Anterior cingulate cortex (tissue), 58 donors: ENCODE measurements at places on chromosomes 2 and 18.

DNA sequence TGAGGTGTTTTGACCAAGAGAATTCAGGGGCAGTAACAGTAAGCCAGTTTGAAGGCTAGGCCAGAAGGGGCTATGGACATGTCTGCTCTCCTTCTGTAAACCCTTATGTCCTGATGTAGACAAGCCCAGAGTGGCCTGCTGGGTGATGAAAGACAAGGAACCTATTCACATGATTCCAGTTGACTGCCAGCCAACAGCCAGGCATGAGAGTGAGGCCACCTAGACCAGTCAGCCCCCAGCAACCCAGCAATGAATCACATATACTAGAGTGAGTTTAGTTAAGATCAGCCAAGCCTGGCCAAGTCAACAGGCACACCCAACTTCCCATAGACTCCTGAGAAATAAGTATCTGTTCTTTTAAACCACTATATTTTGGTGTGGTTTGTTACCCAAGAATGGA is 1889.7 kb upstream of the CELF4 start:
- DNase-seq, result peak; percentile 1

GRCh38 chr2:7516484-7517063 is 599.4 kb downstream of the RNF144A start:
- no peak for DNase-seq

- no peak for DNase-seq
These were observed 726.3 kb downstream of the TSN start for GRCh38 chr2:122481717-122482116.

DNA sequence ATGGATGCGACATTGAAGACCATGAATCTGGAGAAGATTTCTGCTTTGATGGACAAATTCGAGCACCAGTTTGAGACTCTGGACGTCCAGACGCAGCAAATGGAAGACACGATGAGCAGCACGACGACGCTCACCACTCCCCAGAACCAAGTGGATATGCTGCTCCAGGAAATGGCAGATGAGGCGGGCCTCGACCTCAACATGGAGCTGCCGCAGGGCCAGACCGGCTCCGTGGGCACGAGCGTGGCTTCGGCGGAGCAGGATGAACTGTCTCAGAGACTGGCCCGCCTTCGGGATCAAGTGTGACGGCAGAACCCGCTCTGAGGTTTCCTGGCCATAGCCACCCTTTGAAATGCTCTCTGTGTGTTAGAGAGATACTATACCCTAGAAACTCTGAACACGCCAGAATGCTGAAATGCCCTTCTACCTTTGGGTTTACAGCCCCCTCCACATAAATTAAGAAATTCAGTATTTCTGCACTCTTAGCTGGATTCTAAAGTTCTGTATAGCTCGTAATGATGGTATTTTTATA is 659 bp downstream of the CHMP1B start:
- DNase-seq, result no peak

GRCh38 chr2:135186054-135186453 is 134.0 kb downstream of the RAB3GAP1 start:
- no peak for DNase-seq

- no peak for DNase-seq
These were observed 46.3 kb downstream of the PTPN2 start for GRCh38 chr18:12837747-12838146.

GRCh38 chr18:48543228-48543627 is 4.4 kb downstream of the CTIF start:
- DNase-seq, result no peak

DNA sequence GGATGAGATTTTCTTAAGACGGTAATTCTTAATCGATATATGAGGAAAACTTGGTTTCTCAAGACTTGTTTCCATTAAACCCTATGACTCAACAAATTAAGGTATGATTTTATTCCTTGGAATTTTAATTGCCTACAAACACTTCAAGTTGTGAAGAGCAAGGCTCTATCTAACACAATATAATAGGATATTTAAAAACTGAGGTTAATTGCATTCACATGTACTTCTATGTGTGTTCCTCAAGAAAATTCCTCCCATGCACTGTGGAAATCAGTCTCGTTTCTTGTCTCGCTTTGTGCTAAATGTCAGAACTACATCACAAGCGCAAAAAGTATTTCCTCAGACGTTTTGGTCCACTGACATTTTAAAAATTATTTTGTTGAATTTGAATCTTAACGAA is 109.6 kb upstream of the UNC80 start:
- no peak for DNase-seq

DNA sequence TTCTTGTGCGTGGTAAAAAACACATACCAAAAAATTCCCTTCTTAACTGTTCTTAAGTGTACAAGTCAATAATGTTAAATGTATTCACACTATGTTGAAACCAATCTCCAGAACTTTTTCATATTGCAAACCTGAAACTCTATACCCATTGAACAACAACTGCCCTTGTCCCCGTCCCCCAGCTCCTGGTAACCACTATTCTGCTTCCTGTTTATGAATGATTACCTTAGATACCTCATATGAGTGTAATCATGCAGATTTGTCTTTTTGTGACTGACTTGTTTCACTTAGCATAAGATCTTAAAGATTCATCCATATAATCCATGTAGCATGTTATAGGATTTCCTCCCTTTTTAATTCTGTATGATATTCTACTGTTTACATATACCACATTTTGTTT is 59.9 kb downstream of the NAT8 start:
- DNase-seq, result no peak

- no peak for DNase-seq
These were observed 25.2 kb upstream of the LCLAT1 start for GRCh38 chr2:30421604-30422443.

GRCh38 chr2:73961823-73962615 is 22.7 kb upstream of the TET3 start:
- no peak for DNase-seq

GRCh38 chr2:51324051-51324450 is 292.1 kb upstream of the NRXN1 start:
- DNase-seq, result no peak

DNA sequence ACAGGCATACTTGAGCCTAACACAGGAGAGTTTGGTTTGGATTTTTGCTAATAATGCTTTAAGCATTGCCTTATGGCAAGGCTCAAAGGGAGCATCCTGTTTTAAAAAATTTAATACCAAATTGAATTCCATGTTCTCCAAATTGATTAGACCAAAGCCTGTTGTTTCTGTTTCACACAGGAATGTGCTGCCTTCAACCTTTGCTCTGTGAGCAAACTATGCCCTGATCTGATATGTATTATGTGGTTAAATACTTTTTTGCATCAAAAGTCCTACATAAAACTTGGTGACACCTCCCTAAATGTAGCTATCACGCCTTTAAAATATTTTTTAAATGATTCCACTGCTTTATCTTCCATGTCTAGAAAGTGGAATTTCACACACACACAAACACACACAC is 691.4 kb downstream of the CPS1 start:
- no peak for DNase-seq

DNA sequence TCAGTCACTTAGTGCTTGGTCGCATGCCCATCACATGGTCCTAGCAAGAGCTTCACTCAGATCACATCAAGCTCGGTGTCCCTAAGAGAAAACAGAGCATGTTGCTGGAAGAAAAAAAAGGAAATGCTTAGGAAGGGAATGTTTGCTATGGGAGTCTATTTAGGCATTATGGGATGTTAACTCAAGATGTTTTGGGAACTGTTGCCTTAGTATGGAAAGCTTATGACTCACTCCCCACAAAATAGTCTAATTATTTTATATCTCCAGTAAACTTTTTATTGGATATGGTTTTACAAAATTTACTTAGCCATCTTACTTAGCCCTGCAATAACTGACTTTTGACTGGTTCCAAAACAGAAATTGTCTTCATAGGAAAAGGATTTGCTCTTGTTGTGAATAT is 439.5 kb upstream of the ZEB2 start:
- no peak for DNase-seq

DNA sequence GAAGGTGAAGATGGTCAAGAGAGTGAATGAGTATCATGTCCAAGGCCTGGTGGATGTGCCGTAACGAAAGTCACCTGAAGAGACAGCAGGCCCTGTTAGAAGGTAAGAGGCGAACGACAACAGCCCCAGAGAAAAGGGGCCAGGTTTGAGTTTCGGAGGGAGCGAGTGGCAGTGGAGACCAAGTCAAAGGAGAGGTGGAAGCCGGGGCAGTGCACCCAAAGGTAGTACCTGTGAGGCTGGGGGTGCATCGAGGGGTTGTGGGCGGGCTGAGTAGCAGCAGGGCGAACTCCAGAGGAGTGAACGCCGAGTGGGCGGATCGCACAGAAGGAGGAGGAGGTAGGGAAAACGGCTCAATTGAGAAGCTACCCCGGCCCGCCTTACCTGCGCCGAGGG is 358 bp downstream of the USP37 start:
- no peak for DNase-seq

DNA sequence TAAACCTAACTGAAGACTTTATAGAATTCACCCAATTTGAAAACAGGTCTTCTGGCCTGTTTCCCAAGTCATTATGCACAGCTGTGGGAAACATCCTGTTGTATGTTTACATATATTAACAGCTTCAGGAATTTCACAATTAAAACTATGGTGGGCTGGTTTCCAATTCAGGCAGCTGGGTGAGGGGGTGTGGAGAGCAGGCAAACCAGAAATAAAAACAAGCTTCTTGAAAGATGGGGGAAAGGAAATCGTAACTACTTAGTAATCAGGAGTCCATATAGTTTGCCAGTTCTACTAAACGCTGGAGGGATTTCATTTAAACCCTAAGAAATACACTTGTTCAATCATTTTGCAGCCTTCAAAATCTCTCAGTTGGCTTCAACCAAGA is 22.8 kb downstream of the ATP8B1 start:
- DNase-seq, result no peak

GRCh38 chr2:157788201-157788600 is 87.9 kb downstream of the ACVR1 start:
- DNase-seq, result no peak

- DNase-seq, result no peak
These were observed 104.5 kb downstream of the RBM43 start for GRCh38 chr2:151157000-151157735.

DNA sequence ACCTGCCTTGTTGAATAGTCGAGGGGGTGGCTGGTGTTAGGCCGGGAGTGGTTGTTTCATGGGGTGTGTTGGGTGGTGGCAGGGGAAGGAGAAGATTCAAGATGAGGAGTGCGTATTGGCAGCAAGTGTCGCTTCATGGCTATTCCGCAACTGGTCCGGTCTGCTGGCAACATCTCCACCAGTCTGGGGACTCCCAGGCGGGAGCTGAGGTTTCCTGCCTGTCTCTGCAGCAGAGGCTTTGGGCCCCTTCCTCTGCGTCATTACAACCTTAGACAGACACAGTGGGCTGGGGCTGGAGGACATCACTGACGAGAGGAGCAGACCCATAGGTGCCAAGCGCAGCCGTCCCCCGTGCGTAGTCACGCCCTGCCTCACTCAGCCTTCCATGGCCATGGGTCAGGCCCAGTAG is 64.0 kb upstream of the MCFD2 start:
- DNase-seq, result no peak

GRCh38 chr18:23835506-23835905 is 146.3 kb downstream of the LAMA3 start:
- DNase-seq, result no peak

DNA sequence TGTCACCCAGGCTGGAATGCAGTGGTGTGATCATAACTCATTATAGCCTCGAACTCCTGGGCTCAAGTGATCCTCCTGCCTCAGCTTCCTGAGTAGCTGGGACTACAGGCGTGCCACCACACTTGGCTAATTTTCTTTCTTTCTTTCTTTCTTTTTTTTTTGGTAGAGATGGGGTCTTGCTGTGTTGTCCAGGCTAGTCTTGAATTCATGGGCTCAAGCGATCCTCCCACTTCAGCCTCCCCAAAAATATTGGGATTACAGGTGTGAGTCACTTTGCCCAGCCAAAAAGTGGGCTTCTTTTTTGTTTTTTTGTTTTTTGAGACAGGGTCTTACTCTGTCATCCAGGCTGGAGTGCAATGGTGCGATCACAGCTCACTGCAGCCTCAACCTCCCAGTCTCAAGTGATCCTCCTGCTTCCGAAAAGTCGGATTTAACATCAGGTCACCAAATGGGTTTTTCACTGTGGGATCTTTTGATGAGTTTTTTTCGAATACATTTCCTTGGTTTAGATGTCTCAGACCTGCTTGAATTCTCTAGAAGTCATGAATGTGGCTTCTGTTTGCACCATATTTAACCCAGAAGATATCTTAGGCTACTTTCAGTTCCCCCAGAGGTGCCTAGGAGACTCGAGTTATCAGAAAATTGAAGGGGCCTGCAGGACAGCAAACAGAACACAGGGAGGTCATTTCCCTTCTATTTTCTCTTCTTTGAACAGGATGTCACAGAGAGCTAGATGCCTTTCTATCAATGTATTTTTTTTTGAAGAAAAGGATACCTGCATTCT is 8.9 kb downstream of the RAB31 start:
- no peak for DNase-seq

DNA sequence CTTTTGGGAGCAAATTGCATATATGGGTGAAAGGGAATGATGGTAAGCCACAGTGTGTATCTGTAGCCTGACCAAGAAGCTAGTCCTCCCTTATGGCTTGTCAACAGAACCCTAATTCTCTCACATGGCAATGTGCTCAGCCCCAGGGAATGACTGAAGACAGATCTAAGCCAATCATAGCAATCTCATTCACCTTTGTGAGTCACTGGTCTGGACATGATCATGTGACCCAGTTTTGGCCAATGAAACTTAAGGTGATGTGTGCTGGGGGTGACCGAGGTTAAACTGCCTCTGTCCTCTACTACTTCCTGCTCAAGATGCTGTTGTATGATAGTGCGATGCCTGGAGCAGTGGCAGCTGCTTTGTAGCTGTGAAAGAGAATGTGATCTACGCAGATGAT is 491.2 kb upstream of the HS6ST1 start:
- DNase-seq, result no peak

DNA sequence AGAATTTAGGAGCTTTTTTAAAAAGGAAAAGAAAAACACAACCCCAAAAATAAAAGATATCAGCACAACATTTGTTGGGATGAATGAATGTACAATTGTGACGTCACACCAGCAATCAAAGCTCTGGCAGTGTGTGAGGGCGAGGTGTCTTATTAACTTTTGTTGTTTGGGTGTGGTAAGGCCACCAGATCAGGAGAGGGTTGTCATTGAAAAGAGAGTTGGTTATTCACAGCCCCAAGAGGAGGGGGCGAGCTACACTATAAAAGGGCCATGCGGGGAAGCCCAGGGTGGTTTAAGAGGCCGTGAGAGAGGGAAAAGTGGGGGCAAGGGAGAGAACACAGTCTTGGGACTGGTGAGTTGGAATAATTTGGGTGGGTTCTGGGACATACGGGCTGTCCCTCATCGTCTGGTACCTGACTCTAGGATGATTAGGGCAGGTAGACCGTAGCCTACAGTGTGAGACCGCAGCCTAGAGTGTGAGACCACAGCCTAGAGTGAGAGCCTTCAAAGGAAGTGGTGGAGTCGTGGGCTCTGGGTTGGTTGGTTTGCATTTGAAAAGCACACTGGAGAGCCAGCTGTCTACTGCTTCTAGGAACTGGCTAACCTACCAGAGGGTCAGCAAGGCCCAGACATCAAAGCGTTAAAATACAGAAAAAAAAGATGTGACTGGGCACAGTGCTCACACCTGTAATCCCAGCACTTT is 128.4 kb downstream of the INO80D start:
- no peak for DNase-seq
